ENCODE measurements at places on chromosomes 3 and 15.

DNA sequence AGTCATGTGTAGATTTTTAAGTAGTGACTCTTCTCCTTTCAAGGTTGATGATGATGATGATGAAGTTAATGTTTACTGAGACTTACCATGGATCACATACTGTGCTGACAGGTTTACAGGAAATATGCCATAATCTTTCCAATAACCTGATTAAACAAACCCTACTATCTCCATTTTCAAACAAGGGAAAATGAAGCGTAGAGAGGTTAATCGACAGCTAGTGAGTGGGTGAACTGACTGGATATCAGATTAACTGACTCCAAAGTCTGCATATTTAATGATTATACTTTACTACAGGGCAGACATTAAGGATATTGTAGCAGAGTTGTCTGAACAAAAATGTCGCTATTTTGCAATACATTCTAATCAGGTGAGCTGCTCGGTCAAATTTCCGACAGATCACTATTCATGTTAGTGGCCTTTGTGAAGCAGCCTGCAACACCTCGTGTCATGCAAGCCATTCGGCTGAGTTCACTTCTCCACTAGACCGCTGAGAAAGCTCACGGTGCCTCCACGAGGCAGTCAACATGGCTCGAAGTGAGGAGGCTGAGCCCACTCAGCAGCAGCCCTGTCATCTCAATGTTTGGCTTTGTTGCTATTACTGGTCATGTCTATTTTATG, 264.2 kb downstream of the NFKBIZ start:
- DNase-seq, result no peak

DNA sequence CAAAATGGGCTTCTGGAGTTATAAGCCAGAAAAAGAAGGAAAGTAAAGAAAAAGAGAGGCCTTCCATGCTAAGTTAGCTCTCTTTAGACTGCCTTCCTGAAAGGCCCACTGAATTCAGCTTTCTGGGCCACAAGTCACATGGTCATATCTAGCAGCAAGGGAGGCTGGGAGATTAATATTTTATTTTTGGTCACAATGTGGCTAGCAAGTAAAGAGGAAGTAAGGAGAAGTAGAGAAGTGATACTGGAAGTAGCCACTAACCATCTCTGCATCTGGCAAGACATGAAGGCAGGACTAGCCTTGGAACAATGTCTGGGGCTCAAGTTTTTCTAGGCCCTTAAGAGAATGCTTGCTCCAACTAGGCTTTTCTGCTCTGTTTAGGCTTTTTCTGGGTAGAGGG, 81.8 kb upstream of the UBE2E1 start:
- no peak for DNase-seq

DNA sequence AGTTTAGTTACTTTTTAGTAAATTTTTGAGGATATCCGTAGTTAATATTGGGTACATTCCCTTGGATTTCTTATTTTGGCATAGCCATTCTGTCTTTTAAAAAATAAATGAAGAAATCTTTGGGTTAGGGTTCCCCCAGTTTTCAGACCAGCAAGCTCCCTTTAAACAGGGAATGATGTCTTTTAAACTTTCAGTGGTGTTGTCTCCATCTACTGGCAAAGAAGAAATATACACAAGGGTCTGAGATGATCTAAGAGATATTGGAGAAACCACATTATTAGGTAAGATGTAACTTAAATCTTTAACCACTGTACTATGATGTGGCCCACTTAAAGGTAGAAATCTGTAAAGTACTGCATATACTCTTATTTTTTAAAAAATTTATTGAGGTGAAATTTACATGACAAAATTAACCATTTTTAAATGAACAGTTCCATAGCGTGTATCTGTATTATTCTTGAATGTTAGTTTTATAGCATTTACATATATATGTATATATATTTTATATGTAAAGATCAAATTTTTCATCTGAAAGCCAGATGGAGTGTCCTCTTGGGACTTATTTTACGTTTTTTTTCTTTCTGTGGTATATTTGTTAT, 35.1 kb upstream of the EIF3J start:
- peak; percentile 28 for DNase-seq

DNA sequence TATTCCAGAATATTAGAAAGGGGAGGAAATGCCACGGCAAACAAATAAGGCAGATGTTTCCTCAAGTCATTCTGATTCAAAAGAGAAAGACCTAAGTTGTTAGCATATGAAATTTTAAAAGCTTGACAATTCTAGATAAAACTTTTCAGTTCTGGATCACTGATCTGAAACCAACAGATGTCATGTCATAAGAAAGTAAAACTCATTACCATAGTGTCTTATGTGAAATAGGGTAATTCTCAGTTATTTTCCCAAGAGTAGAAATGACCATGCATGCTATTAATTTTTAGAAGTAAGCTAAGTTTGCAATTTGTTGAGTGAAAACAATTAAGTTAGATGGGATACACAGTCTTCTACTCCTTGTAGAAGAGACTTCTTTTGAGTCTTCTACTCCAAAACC, 630.3 kb downstream of the NAALADL2 start:
- no peak for DNase-seq

DNA sequence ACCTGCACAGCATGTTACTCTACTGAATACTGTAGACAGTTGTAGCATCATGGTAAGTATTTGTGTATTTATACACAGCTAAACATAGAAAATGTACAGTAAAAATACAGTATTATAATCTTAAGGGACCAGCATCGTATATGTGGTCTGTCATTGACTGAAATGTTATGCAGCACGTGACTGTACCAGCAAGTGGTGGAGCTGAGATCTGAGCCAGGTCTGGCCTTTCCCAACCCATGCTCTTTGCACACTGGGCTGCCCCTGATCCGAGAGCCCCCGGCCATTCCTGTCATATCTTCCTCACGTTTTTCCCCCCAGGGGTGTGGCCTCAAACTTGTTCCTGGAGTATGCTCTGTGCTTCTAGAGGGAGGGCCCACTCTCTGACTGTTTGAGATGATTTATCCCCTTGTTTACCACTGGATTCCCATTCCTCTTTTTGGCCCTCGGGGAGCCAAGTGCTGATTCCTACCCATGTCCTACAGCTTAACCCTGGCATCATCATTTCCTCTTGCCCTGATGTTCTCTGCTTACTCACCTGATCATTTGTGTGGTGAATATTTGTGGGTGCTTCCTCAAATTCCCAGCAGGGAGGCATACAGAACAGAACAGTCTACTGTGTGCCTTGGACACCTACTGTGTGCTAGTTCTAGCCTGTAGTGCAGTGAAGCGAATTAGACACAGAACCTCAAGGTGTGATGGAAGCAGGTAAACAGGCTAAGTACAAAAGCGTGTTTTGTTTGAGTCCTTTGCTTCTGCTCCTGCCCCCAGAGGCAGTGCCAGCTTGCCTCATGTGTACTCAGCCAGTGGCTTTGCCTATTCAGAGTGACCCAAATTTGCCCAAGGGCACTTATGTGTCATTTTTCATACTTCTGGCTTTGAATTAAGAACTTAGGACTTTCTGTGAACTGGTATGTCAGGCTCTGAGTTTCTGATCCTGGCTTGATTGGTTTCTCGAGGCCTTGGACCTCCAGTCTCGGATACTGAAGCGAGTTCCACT, 21.0 kb downstream of the CSRNP1 start:
- no peak for DNase-seq

DNA sequence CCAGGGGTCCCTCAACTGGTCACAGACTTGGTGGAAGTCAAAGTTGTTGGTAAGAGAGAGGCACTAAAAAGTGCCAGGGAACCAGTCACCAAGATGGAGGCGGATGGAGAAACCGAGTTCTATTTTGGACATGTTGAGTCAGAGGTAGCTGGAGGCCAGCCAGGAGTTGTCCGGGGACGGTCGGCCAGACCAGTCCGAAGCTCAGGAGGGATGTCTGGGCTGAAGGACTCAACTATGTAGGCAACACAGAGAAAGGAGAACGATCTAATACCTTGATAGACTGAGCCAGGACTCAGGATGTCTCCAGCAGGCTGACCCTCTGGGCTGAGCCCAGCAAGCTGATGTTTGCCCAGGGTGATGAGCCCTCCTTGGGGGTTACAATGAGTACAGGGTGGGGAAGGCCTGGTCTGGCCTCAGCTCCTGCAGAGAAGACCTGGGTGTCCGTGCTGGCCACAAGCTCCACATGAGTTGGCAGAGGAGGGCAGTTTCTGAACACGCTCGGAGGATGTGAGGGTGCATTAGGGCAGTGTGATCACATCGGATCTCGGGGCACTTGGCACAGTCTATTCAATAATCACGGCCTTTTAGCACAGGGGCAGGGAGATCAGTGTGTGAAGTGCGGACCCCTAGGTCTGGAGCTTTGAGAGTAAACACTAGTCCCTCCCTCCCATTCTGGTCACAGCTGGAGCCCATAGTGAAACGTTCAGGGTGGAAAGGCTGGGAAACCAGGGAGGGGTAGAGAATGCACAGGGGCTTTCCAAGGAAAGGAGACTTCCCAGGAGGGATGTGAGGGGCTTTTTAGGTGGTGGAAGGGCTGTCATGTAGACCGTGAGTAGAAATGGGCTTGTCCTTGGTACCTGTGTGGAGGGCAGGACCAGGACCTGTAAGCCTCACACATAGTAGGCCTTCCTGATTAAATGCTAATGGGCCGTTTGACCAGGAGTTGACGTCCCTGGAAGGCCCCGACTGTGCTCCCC, 111.9 kb downstream of the ETFA start:
- DNase-seq, result peak; percentile 73

DNA sequence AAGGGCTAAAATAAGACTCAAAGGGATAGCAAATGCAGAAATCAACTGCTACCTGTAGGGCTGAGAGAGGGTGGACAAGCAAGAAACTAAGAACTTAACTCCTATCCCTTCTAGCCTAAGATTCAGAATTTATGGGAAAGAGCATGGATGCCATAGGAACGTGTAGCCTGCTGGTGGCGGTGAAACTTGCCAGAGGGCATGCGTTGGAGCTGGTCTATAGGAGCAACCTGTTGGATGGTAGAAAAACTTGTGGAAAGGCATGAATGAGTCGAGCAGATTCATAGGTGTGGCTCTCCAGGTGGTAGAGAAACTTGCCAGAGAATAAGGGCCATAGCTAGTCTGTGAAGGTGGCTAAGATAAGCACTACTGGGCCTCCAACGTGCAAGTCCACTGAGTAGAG, 137.2 kb downstream of the DOCK3 start:
- DNase-seq, result no peak

- DNase-seq, result peak; percentile 58
These were observed 14.1 kb upstream of the CXCR6 start for GRCh38 chr3:45929042-45929679.

DNA sequence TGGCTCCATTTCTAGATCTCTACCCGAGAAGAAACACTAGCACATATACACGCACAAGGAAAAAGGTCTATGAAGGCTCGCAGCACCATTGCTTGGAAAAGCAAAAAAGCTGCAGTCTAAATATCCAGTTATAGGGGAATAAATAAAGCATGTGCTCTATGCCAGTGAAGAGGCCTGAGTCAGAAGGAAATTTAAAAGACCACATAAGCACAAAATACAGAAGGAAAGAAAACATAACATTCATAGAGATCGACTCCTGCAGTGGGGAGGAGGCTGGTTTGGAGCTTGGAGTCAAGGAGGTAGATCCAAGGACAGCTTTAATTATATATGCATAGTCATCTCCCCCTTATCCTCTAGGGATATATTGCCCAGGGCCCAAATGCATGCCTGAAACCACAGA, 114.4 kb downstream of the PDZRN3 start:
- no peak for DNase-seq

DNA sequence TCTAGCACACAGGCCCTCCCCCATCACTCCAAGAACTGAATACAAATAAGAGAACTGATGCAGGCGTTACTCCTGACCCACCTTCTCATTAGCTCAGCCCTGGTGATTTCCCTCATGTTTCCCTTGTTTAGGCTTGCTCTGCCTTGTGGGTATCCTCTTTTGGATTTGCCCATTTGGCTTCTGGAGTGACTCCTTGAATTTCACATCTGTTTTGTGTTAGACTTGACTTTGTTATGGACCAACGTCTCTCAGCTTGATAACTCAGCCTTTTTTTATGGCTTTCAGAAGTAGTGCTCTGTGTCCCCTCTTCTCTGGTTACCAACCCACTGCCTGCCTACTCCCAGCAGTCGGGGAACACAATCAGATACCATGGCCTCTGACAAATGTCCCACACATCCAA, 11.3 kb upstream of the TMOD3 start:
- DNase-seq, result no peak

- DNase-seq, result no peak
These were observed 577.7 kb downstream of the FOXP1 start for GRCh38 chr3:71005702-71006321.

GRCh38 chr3:180306691-180307090, 270.0 kb upstream of the PEX5L start:
- DNase-seq, result no peak

DNA sequence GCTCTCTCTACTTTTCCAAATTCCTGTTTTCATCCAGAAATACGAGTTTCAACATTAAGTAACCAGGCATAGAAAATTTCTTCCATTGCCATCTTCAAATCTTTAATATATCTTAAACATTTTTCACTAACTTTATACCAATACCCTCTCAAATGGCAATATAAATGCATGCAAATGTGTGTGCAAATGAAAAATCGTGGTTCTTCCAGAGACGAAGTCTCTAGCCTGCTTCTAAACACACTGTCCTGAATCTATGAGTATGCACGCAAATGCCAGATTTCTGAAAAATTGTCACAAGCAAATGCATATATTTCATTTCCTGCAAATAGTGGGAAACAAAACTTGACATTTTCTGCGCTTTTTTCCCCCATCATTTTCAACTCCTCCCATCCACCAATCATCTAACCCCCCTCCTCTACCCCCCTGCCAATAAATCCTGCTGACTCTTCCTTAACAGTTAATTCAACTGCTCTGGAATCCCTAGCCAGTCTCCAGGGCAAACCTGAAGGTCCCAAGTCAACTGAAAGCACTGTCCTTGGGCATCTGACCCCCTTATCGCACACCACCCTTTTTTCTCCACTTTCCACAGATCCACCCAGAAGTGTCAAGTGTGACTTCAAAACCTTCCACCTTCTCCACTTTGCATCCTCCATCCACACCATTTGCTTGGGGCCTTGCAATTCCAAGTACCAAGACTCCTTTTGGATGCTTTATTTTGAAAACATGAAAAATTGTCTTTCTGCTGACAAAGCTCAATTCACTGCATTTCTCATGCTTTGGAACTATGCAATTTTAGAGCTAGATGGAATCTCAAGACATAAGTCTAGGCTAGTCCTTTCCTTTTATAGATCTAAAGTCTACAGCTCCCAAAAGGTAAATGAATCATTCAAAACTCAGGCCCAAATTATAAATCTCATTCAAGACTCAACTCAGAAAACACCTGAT, 144.7 kb downstream of the OSBPL10 start:
- no peak for DNase-seq

DNA sequence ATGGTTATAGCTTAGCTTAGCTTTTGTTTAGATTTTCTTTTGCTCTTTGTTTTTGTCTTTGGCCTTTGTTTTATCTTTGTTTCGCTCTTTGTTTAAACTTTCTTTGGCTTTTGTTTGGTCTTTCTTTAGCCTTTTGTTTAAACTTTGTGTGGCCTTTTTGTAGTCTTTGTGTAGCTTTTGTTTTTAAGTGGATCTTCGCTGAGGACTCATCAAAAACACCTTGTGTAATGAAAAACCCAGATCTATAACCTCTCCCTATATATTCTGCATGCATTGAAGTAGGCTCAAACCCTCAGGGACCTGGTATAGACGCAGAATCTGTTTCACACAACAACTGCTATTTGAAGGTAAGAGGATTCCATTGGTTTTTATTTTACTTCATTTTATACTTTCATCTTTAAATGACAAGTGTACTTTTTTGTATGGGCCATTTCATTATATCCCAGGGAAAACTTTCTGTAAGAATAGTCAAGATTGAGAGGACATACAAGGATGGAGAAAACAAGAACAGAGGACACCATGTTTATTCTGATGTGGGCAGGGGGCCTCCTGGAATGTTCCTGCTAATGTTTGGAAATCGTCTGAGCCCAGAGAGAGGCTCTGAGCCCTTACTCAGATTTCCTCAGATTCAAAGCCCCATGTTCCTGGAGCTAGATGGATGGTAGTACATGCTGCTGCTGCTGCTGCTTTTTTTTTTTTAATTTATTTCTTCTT, at the start of gene MOBP:
TSS of gene MOBP (plus strand) at position 287 of the 714 bp plus-strand sequence. CDS start 34,390 bp downstream, outside the sequence.
- DNase-seq, result no peak
